Activated CD8-positive, alpha-beta T cell treated with anti-CD3 and anti-CD28 coated beads for 36 hours (primary cell): ENCODE measurements at places on chromosomes 7 and 10. TPM values are rescaled to one million over a fixed set of nuclear protein-coding genes. Genes with fewer than 3 reads are reported as not detected.

Gene FKBP6
- total RNA-seq = not detected

Gene CYP2C9
- not detected for total RNA-seq

Gene CTAGE4
- 1.6 TPM for total RNA-seq

Gene MAGI2
- 0.04 TPM for total RNA-seq

Gene LRRTM3
- not detected for total RNA-seq

Gene CDHR3
- total RNA-seq = 0.58 TPM
